Lung (tissue), 17 donors: ENCODE measurements at places on chromosomes 13 and 19.

GRCh38 chr19:6235031-6235951 lies 44.5 kb downstream of the MLLT1 start:
- DNase-seq: no peak

- no peak for DNase-seq
These were observed 6.4 kb downstream of the FLT1 start for GRCh38 chr13:28488376-28489005.

DNA sequence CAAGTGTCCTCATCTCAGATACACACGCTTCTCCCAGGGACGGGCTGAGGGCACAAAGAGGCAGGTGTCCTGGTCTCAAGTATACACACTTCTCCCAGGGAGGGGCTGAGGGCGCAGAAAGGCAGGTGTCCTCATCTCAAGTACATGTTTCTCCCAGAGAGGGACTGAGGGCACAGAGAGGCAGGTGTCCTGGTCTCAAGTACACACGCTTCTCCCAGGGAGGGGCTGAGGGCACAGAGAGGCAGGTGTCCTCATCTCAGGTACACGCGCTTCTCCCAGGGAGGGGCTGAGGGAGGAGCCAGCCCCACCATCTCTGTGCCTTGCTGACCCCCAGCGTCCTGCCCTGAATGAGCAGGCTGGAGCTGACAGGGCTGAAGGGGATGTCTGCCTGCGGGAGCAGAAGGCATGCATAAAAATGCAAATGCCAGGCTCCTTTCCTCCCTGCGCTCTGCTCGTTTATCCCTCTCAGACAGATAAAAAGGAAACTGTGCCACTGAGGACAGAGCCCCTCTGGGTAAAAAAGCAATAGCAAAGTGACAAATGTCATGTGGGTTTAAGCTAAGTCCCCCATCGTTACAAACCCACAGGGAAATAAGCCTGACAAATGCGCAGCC lies 96.1 kb upstream of the UQCRFS1 start:
- no peak for DNase-seq

DNA sequence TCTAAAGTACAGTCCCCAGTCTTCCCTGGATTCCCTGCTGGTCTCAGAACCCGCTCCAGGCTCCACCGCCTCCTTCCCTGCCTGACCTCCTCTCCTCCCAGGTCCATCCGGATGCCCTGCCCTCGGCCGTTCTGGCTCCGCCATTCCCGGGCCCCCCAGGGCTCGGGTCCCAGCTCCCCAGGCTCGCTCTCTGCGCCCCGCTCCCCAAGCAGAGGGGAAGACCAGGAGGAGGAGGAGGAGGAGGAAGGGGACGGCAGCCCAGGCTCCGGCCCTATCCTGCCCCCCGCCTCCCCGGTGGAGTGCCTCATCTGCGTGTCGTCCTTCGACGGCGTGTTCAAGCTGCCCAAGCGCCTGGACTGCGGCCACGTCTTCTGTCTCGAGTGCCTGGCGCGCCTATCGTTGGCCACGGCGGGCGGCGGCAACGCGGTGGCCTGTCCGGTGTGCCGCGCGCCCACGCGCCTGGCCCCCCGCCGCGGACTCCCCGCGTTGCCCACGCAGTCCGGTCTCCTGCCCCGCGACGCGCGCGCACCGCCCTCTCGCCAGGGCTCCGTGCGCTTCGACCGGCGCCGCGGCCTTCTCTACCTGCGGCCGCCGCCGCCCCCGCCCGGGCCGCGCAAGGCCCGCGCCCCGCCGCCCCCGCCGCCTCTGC lies 647 bp downstream of the RNF225 start:
- no peak for DNase-seq

GRCh38 chr13:43911871-43912270 lies 32.2 kb downstream of the LACC1 start:
- DNase-seq: no peak

DNA sequence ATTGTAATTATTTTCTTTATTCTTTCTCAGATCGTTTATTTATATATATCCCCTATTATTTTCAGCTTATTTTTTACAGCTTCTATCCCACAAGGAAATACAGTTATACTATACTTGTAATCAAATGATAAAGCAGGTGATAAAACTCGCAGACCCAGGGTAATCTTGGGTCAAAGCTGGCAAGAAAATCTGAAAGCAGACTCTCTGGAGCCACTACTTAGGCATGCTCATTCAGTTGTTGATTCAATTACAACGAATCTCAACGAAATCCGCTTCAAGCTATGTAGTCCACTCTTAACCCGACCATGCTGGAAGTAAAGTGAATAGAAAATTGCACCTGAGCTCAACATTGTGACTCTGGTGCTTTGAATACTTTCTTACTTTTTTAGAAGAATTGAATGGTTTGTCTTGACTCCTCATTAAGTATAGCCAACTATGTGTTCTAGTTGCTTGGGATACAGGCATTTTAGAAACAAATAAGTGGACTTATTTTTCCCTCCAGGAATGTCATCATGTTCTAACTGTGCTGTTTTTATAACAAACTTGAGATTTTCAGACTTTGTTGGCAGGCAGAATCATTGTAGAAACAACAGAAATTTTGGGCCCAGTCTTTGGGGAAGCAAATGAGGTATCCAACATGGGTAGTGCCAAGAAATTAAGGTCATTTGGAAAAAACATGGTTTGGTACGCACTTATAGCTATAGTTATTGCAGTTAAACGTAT lies 21.4 kb downstream of the ESD start:
- no peak for DNase-seq

GRCh38 chr19:10881403-10882107 lies 10.2 kb downstream of the CARM1 start:
- no peak for DNase-seq

- peak; percentile 93 for DNase-seq
These were observed at the start of gene ZNF69 for GRCh38 chr19:11887611-11888531. Gene ZNF69, plus strand, starts transcription at chr19:11887782. Its CDS starts 142 bp downstream, at chr19:11887924.

DNA sequence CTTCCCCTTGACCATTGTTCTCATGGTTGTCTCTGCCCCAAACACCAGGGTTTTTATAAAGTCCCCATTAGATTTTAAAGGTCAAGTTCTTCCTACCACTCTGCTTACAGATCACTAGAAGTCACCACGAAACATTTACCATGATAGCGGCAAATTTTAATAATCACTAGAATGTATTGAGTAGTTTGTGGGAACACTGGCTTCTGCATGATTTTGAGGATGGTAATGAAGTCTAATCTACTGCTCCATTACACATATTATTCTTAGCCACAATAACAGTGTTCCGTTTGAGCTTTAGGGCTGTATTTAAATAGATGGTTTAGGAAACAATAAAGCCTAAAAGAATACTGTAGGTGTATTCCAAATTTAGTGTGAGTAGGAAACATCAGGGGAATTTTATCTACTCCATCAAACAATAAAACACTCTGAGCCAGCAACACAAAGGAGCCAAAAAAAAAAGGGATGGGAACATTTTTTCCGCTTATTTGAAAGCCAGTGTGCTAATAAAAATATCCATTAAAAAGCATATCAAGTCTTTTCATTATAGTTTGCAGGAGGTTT lies 49.7 kb downstream of the KLF12 start:
- no peak for DNase-seq

DNA sequence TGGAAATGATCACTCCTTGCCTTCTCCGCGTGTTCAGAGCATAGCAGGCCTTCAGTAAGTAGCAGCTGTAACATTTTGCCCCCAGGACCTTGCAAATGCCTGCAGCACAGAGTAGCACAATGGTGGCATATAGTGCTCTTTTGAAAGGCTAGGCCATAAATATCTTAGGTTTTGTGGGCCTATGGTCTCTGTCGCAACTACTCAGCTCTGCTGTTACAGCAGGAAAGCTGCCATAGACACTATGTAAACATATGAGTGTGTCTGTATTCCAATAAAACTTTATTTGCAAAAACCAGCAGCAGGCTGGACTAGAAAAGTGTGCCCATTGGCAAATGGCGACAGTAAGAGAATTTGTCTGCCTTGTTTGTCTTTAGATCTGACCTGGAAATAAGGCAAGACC lies 9.4 kb downstream of the ITPKC start:
- DNase-seq: no peak

- no peak for DNase-seq
These were observed 2.4 kb upstream of the HSH2D start for GRCh38 chr19:16141043-16141442.

- peak; percentile 31 for DNase-seq
These were observed 2.9 kb downstream of the C13orf46 start for GRCh38 chr13:113970810-113971470.

GRCh38 chr19:48867123-48867745 lies 1.2 kb downstream of the PLEKHA4 start:
- DNase-seq: peak; percentile 72

DNA sequence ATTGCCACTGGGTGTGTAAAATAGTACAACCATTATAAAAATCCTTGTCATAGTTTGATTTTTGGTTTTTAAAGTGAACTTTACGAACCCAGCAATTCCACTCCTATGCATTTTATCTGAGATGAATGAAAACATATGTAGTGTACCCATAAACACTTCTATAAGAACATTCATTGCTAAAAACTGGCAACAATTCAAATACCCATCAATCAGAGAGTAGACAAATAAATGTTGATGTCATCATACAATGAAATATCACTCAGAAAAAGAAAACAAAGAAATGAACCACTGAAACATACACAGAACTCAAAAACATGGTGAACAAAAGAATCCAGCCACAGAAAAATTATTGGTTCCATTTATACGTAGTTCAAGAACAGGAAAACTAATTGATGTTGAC lies 202.3 kb downstream of the ABCC4 start:
- no peak for DNase-seq

DNA sequence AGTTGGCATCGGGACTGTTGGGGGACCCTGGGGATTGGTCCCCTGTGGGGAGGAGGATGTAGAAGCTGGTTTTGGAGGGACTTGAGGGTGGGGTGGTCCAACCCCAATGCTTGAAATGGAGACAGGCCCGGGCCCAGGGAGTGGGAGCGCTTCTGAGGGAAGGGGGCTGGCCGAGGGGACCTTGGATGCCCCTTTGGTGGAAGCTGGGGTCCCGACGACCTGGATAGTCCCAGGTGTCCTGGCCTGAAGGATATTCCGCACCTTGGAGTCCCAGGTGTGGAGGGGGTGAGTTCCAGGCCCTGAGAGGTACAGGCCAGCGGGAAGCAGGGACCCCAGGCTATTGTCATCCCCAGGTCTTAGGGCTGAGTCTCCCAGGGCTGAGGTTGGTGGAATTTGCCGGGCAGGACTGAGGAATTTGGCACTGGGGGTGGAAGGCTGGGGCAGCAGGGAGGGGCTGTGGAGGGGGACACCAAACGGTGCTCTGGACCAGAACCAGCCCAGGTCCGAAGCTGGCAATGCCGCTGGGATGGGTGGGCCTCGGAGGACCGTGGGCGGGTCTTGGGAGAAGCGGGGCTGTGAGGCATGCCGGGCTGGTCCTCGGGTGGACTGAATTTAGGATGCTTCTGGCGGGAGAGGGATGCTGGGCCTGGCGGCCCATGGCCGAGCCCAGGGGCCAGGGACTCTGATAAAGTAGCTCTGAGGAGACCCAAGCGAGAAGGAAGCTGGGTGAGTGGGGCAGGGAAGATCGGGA lies 1.8 kb downstream of the HDGFL2 start:
- DNase-seq: no peak

DNA sequence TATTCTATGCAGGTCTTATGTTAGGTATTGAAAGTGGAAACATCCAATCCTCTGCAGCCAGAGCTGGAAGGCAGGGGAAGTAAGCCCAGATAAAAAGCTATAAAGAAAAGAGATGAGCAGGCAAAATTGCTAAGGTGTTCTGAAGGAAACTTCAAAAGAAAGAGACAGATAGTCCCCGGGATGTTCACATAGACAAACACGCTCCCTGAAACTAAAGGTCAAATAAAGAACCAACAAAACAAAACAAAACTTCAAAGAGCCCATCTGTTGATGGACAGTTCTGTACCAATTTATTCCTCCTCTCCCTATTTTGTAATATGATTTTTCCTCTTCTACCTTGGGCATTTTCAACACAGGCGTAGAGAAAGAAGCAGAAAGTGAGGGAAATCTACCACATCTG lies 11.3 kb upstream of the NDFIP2 start:
- no peak for DNase-seq

- no peak for DNase-seq
These were observed 19.7 kb downstream of the KLHL26 start for GRCh38 chr19:18656337-18657086.

- DNase-seq: peak; percentile 49
These were observed 231.7 kb downstream of the GGACT start for GRCh38 chr13:100356889-100357288.

- DNase-seq: no peak
These were observed 68.4 kb upstream of the ARHGEF7 start for GRCh38 chr13:111046590-111047141.

- DNase-seq: no peak
These were observed 270.8 kb downstream of the SPRY2 start for GRCh38 chr13:80070024-80070703.

GRCh38 chr13:97241761-97242160 lies 19.6 kb downstream of the MBNL2 start:
- peak; percentile 50 for DNase-seq

GRCh38 chr13:30052120-30052519 lies 201.7 kb upstream of the UBL3 start:
- DNase-seq: no peak

- DNase-seq: no peak
These were observed 66.7 kb downstream of the PEX11G start for GRCh38 chr19:7421941-7422744.

DNA sequence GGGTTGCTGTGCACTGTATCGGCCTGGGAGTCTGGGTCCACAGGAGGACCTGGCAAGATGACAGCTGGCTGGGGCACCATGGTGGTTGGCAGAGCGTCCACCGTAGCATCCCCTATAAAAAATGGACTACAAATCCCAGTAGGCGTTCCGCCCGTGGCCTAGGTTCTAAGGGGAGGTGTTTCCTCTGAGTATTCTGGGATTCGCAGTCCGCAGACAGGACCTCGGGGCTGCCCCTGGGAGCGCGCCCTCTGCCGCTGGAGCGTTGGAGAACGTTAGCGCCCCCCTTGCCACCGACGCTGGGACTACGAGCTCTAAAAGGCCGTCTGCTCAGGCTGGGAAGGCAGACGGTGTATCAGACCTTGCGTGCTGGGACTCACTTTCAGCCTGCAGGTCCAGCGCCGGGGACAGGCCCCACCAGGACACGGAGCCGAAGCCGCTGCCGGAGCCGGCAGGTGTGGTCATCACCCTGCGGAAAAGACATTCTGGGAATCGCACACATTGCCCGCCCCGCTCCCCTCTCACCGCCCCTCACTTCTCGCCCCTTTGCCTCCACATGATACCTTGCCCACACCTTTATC lies 372 bp downstream of the DNAAF3 start:
- peak; percentile 47 for DNase-seq

DNA sequence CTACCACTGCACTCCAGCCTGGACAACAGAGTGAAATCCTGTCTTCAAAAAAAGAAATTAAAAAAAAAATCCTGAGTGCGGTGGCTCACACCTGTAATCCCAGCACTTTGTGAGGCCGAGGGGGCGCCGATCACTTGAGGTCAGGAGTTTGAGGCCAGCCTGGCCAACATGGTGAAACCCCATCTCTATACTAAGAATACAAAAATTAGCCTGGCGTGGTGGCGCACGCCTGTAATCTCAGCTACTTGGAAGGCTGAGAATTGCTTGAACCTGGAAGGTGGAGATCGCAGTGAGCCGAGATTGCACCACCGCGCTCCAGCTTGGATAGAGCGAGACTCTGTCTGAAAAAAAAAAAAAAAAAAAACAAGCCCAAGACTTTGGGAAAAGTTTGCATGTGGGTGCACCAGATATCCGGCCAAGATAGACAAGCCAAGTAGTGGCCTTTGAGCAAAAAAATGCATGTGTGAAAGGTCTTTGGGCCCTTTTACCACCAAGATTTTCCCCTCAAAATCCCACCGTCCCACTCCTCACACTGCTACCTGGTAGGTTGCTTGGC lies 5.7 kb downstream of the DNAJB1 start:
- DNase-seq: no peak

- DNase-seq: peak; percentile 54
These were observed 569 bp upstream of the MCF2L start for GRCh38 chr13:112968380-112968909.

- DNase-seq: no peak
These were observed 6.6 kb upstream of the CEBPG start for GRCh38 chr19:33366897-33367296.

- peak; percentile 15 for DNase-seq
These were observed 437 bp downstream of the SUCLA2 start for GRCh38 chr13:48000559-48001113.
